ENCODE measurements at places on chromosomes 4 and X. TPM values are rescaled to one million over a fixed set of nuclear protein-coding genes. Genes with fewer than 3 reads are reported as not detected.

MTNR1A gene
- total RNA-seq = 0.64 TPM

EPHA5 gene
- total RNA-seq = 0.62 TPM

HSFX1 gene
- 0.14 TPM for total RNA-seq

RPS6KA6 gene
- total RNA-seq = 6.1 TPM

TSPAN7 gene
- 2.9 TPM for total RNA-seq

GJB1 gene
- not detected for total RNA-seq

TMEM35A gene
- not detected for total RNA-seq

SHROOM3 gene
- total RNA-seq = 6.8 TPM

DGKQ gene
- 7.4 TPM for total RNA-seq

ARMCX4 gene
- 0.28 TPM for total RNA-seq

CABS1 gene
- total RNA-seq = not detected

DDIT4L gene
- total RNA-seq = 0.38 TPM

CXorf49 gene
- not detected for total RNA-seq

TIGD4 gene
- 0.12 TPM for total RNA-seq

CSAG3 gene
- not detected for total RNA-seq

SFRP2 gene
- total RNA-seq = not detected

APEX2 gene
- total RNA-seq = 28.9 TPM

SEPTIN6 gene
- total RNA-seq = 10.5 TPM

PTPN13 gene
- total RNA-seq = 3.4 TPM

PNMA6A gene
- 4.8 TPM for total RNA-seq

OPN1MW2 gene
- not detected for total RNA-seq

SSX5 gene
- total RNA-seq = not detected

STPG2 gene
- not detected for total RNA-seq

SMR3B gene
- total RNA-seq = not detected

CFAP99 gene
- total RNA-seq = 0.07 TPM

SYNPO2 gene
- 0.96 TPM for total RNA-seq

GASK1B gene
- 0.53 TPM for total RNA-seq

RBMX2 gene
- total RNA-seq = 26.3 TPM

FHIP1A gene
- total RNA-seq = 0.17 TPM

IL13RA1 gene
- 55.3 TPM for total RNA-seq

STATH gene
- not detected for total RNA-seq

IRF2 gene
- 12.6 TPM for total RNA-seq

MAGEB10 gene
- total RNA-seq = not detected

H2BW1 gene
- total RNA-seq = not detected

ADAM29 gene
- not detected for total RNA-seq

STK32B gene
- 20.2 TPM for total RNA-seq

TRO gene
- total RNA-seq = 0.46 TPM

ODAPH gene
- total RNA-seq = not detected
